ENCODE measurements at places on chromosomes 1 and 21. TPM values are rescaled to one million over a fixed set of nuclear protein-coding genes. Genes with fewer than 3 reads are reported as not detected.

- peak; percentile 10 for DNase-seq
Observed at GRCh38 chr1:61842863-61843514, 100.7 kb downstream of the PATJ start.

DNA sequence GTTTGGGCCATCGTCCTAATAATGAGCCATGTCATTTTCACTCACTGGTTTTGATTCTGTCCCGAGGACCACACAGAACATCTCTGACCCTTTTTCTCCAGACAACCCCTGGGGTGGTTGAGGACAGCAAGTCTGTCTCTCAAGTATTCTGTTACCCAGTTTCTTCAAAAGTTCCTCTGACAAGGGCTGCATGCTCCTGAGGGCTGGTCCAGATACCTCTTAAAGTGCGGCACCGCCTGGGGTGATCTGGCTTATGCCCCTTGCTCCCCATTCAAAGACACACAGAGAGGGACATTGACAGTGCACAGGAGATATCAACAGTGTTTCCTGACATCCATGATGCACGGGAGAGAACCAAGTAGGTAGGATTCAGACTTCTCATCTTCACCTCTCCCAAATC, 132.9 kb upstream of the EDN2 start:
- no peak for DNase-seq

DNA sequence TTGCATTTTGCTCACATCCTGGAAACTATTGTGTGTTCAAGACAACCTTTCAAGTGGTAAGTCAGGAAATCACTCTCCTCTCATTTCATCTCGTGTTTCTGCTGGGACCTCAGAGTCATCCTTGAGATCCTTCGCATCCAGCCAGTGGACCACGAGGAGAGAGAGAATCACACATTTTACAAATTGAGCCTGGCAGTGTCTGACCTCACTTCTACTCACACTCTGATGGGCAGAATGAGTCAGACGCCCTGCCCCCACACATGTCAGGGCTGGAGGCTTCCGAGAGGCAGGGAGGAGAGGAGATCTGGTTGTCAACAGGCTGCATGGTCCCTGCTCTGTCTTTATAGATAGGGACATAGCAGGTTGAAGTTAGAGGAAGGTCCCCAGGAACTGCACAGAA, 509.7 kb downstream of the AJAP1 start:
- DNase-seq = no peak

- no peak for DNase-seq
Observed at GRCh38 chr21:33070998-33071769, 1.2 kb downstream of the OLIG1 start.

- DNase-seq = no peak
Observed at GRCh38 chr1:57494530-57495079, 70.7 kb upstream of the DAB1 start.

- peak; percentile 56 for DNase-seq
Observed at GRCh38 chr1:47192458-47193384, 2.9 kb upstream of the PDZK1IP1 start.

GRCh38 chr1:2628191-2628932, 4.5 kb downstream of the MMEL1 start:
- DNase-seq = no peak

DNA sequence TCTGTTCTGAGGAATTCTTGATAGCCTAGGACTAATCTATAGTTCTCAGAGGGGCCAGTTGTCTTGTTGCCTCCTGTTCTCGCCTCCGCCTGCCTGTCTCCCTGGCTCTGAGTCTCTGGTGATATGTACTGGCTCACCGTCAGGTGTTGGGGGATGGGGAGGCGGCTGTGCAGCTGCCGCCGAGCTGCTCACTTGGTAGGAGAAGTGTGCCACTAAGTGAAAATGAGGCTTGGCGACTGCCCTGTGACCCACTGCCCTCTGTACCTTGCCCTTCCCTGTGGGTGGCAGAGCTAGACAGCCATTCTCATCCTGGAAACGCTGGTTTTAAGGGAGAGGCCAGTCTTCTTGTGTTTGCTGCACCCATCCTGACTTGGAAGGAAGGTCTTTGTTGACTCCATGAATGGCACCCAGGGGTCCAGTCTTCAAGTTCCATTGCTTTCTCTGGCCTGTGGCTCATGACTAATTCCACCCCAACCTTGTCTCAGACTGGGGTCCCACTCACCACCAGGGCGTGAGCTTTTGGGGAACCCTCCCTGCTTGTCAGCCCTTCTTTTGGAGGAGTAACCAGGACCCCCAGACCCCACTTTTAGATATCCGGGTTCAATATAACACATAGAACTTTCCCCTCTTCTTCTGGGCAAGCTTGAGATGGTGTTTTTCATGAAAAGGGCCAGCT, 120.6 kb downstream of the CACNA1E start:
- DNase-seq = no peak

GRCh38 chr21:43734131-43734927, 15.4 kb downstream of the PDXK start:
- no peak for DNase-seq

DNA sequence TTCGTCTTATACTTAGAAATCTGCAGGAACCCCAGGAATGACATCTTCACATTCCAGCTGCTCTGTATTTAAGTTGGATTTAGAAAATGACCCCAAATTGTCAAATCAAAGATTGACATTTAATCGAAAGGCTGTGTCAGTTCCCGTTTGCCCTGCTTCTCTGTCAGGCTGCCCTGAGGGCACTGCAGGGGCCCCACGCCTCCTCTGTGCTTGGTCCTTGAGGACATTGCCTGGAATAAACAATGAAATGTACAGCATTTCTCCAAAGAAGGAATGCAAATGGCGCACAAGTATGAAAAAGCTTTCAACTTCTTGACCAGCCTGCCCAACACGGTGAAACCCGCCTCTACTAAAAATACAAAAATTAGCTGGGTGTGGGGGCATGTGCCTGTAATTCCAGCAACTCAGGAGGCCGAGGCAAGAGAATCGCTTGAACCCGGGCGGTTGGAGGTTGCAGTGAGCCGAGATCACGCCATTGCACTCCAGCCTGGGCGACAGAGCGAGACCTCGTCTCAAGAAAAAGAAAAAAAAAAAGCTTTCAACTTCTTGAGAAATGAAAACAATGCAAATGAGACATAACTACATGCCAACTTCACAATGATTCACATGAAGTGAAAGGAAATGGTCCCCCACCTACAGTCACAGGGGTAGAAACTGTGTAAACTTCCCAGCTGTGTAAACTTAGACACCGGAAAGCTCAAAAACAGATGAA, 3.0 kb downstream of the TMPRSS3 start:
- DNase-seq = peak; percentile 78

GRCh38 chr1:230498704-230499103, 72.6 kb upstream of the PGBD5 start:
- no peak for DNase-seq

- no peak for DNase-seq
Observed at GRCh38 chr1:60102267-60103061, 28.9 kb upstream of the C1orf87 start.

GRCh38 chr1:23910553-23911246, 2.5 kb downstream of the CNR2 start:
- no peak for DNase-seq

- DNase-seq = no peak
Observed at GRCh38 chr1:63864224-63864641, 90.4 kb downstream of the ROR1 start.

GRCh38 chr1:44549510-44549909, 124.8 kb downstream of the TMEM53 start:
- DNase-seq = no peak

DNA sequence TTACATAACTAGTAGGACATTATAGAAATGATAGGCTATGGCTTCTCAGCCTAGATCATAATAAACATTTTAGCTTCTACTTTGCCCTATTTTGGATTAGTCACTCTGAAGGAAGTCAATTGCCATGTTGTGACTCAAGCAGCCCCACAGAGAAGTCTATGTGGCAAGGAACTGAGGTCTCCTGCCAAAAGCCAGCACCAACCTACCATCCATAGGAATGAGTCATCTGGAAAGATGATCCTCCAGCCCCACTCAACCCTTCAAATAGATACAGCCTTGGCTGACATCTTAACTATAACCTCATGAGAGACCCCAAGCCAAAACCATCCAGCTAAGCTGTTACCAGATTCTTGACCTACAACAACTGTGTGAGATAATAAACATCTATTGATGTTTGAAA, 76.3 kb upstream of the BEND5 start:
- DNase-seq = no peak

DNA sequence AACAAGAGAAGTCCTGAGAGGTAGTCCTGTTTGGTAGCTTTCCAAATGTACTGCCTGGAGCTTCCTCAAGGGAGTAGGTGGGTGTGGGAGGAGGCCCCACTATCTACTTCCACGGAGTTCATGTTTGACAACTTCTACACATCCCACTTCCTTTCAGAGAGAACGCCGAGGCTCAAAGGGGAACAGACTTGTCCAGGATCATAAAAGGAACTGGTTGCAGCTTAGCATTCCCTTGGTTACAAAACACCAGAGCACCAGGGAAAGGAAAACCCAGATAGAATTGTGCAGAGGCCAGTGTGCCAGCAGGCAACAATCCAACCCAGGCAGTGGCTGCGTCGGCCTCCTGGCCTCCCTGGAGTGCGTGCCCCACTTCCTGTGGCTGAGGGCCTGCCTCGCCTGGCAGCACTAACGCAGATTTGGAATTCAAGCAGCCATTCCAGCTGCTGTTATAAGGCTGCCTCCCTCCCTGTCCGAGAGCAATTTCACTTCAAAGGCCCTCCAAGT, 4.2 kb upstream of the RAP1GAP start:
- DNase-seq = peak; percentile 28

DNA sequence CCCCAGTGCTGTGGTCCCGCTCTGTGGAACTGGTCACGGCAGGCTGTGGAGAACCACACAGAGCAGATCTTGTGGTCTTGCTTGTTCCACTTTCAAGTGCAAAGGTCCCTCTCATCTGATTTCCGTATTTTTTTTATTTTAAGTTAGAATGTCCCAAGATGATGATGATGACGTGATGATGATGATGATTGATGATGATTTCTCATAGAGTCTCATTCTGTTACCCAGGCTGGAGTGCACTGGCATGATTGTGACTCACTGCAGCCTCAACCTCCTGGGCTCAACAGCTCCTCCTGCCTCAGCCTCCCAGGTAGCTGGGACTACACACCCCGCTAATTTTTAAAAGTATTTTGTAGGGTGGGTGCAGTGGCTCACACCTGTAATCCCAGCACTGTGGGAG, 12.2 kb downstream of the EVA1C start:
- no peak for DNase-seq

DNA sequence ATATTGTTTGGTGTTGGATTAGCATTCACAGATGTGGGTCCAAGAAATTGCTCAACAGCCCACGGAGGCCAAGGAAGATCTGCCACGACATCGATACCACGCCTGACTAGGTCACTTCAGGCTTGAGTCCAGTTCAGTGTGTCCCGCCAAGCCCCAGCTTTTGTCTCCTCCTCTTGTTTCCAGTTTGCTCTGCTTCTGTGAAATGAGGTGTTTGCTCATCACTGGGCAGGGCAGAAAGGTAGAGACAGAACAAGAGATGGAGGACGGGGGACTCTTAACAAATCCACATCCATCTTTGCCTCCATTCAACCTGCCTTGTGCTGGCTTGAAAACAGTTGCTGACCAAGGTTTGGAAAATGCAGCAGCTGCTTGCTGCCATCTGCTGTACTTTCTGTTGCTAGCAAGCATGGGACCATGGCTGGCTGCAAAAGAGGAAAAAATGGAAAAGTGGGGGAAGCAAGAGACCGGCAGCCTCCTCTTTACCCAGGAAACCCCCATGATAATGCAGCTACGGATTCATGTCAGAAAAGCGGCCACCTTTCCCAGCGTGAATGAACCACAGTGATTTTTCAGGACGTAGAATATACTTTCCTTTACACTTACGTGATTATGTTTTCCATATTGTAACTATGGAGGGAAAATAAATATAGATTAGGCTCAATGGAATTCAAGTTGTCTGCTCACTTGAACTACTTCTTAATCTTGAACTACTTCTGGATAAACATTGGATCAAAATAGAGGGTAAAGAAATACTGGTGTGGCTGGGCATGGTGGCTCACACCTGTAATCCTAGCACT, 80.2 kb upstream of the GREM2 start:
- DNase-seq = peak; percentile 1

GRCh38 chr1:67732750-67733151, 47.8 kb downstream of the GADD45A start:
- peak; percentile 81 for DNase-seq

DNA sequence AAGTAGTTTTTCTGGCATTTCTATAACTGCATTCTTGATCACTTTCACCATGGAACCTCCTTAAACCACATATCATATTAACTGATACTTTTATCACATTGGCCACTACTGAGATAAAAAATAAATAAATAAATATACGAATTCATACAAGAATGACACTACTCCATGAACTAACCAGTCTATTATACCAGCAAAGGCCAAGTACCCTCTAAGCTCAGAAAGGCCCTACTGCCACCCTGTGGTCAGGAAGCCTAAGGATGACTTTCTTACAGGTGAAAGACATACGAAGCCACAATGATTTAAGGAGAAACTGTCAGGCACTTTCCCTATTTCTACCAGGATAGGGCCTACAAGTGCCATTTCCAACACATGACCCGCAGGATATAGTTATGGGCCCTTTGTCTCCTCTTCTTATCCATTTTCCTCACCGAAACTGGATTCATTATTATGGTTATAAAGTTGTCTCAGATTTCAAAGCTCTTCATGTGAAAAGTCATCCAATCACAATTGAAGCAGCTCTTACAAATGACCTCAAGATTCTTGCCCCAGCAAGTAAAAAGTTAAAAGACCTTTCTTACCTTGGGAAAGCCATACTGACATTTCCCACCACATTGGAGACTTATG, 23.9 kb downstream of the DNAJC8 start:
- DNase-seq = peak; percentile 40

DNA sequence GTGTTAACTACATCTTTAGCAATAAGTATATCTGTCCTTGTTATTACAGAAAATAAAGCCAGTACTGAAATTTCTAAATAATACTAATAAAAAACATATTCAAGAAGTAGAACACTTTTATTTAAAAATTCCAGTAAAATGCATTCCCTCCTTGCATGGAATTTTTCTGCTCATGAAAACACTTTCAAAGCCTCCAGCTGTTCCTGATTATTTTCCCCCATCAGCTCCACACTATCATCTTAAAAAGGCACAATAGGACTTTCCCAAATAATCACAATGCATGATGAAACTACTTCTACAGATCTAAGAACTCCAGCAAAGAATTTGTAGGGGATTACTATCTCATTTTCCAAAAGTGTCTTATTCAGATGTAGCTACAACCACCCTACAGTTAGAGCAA, 162.6 kb upstream of the USP25 start:
- DNase-seq = no peak

SLC22A15 gene
- not detected for total RNA-seq

TIAM1 gene
- total RNA-seq = 0.64 TPM

FCER1G gene
- total RNA-seq = 0.26 TPM

RPL11 gene
- 1,266 TPM for total RNA-seq

RGS8 gene
- total RNA-seq = not detected

MSH4 gene
- 0.13 TPM for total RNA-seq

WDR64 gene
- not detected for total RNA-seq

LCE1F gene
- total RNA-seq = not detected

MAPKAPK2 gene
- 27.0 TPM for total RNA-seq

MROH7 gene
- total RNA-seq = 0.13 TPM

CELA3A gene
- total RNA-seq = not detected

PROX1 gene
- 56.4 TPM for total RNA-seq

CLCNKA gene
- total RNA-seq = not detected

FBXO44 gene
- total RNA-seq = 6.4 TPM

VSIG8 gene
- not detected for total RNA-seq

RNF187 gene
- total RNA-seq = 39.8 TPM
